Activated naive CD8-positive, alpha-beta T cell treated with anti-CD3 and anti-CD28 coated beads, Interleukin-2, amount 50 U/mL, for 24 hours (primary cell): ENCODE measurements at places on chromosomes 16 and 17.

- no peak for DNase-seq
Measured at GRCh38 chr17:82201498-82201910, 11.1 kb downstream of the CCDC57 start.

GRCh38 chr16:28607116-28607623, 2.7 kb downstream of the SULT1A1 start:
- DNase-seq = no peak

DNA sequence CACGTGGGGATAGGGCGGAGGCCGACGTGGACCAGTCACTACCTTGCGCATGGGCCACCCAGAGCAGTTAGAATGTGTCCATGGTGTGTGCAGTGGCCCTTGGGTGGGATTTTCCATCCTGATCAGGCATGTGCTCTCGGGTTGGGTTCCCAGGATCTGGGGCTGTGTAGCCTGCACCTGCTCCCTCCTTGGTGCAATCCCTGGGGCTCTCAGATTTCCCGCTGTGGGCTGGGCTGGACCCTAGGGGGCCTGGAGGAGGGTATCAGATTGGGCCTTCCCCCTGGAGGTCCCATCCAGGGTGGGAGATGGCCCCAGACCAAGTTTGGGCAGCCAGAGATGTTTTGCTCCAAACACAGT, 1.3 kb downstream of the SMTNL2 start:
- DNase-seq = no peak

GRCh38 chr16:3023415-3023668, 400 bp downstream of the HCFC1R1 start:
- no peak for DNase-seq

- DNase-seq = no peak
Measured at GRCh38 chr17:20214794-20215193, 205.6 kb downstream of the SPECC1 start.

DNA sequence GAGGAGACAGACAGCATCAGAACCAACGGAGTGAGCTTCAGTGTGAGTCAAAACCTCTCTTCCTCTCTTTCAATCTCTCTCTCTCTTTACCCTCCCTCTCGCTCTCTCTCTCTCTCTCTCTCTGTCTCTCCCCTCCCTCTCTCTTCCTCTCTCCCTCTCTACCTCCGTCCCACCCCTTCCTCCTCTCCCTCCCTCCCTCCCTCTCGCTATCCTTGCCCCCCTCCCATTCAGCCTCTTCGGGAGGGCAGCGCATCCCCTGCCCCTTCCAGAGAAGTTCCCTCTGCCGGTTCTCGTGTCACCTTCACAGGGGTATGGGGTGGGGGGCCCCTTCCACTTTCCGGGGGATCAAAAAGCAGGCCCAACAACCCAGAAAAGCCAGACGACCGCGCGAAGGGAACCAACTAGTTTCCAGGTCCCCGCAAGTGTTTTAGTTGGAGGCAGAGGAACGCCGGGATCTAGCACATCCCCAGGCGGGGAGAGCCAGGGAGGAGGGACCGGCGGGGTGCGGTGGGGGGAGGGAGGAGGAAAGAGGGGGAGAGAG, 28.9 kb upstream of the RBFOX1 start:
- no peak for DNase-seq

DNA sequence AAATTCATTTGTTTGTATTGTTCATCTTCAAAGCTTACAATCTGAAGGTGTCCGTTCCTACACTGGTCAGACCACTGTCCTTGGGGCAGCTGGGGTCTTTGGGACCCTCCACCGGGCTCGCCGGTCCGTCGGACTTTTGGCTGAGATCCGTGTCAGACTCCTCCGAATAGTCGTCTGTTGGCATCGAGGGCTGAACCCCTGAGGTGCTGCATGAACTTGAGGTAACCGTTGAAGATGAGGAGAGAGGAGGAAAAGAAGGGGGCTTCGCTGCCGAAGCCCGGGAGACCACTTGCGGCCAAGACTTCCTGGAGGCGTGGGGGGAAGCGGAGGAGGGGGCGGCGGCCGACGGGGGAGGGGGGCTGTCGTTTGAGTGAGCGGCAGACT, 260.8 kb downstream of the ZFHX3 start:
- no peak for DNase-seq

DNA sequence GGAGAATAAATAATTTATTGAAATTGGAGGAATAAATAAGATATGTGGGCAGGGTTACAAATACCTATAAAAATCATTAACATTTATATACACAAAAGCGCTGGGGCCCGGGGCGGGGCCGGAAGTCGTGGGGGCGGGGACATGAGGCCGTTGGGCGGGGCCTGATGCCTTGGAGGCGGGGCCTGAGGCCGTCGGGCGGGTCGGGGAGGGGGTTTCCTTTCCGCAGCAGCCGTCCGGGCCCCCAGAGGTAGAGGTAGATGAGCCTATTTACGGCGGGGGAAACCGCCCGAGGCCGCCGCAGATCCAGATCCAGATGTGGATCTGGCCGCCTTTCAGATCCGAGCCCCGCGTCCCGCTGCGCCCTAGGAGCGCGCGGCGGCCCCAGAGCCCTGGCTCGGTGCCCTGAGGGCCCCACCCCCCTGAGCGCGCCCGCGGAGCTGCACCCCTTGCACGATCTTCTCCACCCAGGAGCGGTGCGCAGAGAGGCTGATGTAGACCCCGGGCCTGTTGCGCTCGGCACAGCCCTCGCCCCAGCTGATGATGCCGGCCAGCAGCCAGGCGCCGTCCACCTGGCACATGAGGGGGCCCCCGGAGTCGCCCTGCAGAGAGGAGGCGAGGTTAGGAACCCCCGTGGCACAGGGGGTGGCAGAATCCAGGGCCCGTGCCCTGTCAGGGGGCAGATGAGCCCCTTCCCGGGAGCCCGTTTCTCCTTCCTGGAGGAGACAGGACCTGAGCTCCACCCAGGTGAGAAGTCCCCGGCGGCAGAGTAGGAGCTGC, 5.1 kb downstream of the PRSS22 start:
- DNase-seq = no peak

DNA sequence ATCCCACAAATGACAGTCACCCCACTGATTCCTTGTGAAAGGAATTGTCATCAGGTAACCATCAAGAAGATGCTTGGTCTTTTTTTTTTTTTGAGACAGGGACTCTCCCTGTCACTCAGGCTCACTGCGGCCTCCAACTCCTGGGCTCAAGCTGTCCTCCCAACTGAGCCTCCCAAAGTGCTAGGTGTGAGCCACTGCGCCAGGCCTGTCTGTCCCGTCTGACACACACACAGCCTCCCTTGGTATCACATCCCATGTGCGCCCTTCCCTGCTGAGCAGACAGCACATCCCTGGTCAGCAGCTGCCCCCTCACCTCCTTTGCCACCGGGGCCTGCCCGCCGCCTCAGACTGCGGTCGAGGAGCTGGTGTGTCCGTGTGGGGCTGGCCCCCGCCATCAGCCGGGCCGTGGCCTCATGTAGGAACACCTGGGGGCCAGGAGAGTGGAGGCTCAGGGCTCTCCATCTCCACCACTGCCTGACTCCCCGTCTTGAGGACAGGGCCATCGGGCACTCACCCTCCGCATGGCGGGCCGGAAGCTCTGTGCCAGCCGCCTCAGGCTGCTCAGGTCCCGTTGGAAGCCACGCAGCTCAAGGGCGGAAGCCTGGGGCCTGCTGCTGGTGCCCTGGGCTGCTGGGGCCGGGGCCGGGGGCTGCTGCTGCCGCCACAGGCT, 23.6 kb downstream of the SREBF1 start:
- DNase-seq = no peak

GRCh38 chr16:19722269-19722952, 4.3 kb downstream of the IQCK start:
- DNase-seq = no peak

- no peak for DNase-seq
Measured at GRCh38 chr17:65799454-65799853, 238.0 kb upstream of the AXIN2 start.

DNA sequence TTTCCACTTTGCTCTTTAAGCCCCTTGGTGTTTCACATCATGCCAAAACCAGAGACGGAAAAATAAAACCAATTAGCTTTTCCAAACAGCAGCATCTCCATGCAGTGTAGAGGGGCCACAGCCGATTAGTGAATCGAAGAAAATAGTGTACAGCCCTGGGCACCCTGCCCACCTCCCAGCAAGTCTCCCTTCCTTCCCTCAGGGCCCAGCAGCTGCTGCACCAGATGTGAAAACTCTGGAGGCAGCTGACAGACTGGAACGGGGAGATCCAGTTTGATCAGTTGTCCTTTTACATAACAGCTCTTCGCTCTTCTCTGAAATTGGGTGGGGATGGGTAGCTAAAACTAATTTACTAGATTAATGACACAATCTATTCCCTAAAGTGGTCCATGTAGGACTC, 19.3 kb downstream of the TMEM11 start:
- no peak for DNase-seq

DNA sequence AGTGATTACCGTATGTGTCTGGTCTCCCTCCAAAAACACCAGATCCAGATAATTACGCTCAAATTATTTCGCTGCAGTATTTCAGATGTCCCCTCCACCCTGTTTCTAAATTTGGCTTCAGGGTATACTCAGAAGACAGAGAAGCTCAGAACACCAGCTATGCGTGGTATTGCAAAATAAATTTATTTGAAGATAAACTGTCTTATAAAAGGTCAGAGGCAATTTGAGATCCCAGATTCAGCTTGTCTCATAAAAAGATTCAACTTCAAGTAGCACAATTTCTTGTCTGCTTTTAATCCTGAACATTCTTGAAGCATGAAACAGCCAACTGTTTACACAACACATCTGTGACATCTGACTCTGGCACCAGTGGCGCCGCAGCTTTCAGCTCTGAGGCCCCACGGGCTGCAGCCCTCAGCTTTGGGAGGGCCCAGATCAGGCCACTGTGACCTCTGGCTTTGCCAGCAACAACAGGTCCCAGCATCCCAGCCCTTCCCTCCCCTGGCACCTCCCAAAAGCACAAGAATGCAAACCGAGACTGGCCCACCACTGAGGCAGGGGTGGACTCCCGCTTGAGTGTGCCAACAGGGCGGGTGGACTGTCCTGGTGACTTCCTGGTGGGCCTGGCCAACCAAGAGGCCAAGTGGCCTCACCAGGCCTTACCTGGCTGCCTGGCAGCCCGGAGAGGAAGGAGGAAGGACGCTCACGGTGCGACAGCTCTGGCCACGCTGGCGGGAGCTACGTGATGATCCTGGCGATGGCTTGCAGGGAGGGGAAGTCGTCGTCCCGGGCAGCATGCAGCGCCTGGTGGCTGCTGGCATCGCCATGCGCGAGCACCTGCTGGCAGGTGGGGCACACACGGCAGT, 8.0 kb downstream of the SYNGR3 start:
- no peak for DNase-seq

DNA sequence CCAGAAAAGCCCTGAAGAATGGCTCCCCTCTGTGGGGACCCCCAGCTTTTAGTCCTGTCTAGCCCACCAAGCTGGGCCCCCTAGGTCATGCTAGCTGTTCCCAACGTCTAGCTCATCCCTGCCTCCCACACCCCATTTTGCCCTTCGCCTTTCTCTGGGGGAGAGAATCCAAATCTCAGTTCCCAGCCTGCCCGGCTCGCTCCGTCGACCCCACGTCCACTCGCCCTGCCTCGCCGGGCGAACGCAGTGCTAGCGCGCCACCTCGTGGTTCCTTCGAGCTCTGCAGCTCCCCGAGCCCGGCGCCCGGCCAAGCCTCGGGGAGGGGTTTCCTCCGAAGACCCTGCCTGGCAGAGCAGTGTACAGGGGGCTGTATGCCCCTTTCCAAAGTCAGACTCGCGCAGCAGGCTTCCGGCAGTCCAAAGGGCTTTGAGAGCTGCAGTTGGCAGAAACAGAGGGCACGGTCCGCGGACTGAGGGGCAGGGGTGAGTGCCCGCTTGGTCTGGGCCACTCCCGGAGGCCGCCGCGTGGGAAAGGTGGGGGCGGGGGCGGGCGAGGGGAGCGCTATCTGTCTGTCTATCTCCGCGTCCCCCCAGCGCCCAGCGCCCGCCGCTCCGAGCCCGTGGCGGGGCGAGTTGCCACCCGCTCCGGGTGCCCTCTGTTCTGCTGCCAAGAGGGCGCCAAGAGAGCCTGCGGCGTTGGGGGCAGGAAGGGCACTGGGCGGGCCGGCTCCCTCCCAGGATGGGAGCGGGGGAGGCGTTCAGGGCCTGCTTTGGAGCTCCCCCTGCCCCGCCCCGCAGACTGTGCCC, 1.7 kb upstream of the DLX3 start:
- DNase-seq = peak; percentile 79

- DNase-seq = no peak
Measured at GRCh38 chr17:1930337-1930645, 94.8 kb downstream of the RTN4RL1 start.

DNA sequence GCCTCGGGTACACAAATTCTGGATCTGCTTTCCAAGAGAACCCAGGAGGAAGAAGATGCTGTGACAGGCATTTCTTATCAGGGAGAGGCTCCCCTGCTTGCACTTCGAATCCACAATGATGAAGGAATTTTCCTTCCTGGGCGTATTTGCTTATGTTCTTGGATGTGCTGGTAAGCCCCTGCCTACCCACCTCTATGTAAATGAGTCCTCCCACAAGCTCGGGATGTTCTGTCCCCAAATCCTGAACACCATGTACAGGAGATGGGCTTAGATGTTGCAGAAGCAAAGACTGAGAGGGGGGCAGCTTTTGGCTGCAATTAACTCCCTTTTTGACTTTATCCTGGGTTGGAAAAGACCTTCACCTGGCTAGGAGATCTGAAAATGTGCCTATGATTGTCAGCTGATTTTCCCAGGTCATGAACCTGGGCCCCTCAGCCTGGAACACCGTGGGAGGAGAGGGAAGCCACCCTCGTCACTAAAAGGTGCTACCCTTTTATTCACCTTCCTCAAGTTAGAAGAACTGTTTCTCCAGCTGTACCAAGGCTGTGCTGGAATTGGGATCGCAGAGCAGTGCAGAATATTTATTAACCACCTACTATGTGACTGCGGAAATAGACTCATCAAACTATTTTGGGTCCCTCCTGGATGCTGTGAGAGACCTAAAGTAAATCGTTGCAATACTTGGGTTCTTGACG, 150.1 kb downstream of the RBFOX1 start:
- no peak for DNase-seq

DNA sequence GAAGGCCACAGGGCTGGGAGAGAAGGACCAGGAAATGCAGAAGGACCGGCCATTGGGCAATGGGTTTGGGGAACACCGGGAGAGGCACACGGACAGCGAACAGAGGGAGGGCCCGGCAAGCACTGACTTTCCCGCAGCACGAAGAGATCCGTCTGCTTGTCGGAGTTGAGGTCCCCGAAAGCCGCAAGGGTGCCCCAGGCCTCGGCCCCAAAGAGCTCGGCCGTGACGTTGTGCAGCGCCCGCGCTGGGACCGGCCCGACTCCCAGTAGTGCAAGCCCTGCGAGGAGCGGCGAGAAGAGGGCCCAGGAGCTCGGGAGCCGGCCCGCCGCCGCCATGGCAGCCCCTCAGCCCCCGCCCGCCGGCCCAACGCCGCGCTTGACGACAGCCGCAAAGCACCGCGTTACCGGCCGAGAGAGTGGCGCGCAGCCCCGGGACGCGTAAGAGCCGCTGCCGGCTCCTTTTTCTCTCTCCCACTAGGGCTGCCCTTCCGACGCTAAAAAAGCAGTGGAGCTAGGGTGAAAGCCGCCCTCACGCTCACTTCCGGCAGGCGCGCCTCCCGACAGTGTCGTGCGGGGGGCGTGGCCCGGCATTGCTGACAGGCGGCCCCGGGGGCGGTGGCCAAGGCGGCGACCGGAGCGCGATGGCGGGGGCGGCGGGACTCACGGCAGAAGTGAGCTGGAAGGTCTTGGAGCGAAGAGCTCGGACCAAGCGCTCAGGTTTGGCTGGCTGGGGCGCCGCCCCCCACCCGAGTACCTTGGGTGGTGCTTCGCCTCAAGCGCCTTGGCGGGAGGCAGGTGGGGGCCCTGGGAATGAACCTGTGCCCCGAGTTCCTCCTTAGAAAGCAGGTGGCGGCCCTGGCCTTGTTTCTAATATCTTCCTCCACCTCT, at the start of the genes ITFG1 and PHKB:
Gene ITFG1, minus strand, starts transcription at position 353 of the 887 bp plus-strand sequence. Its CDS starts 18 bp downstream, at position 335.
Gene PHKB, plus strand, starts transcription at position 621 of the 887 bp plus-strand sequence. Its CDS starts 20 bp downstream, at position 641.
- peak; percentile 95 for DNase-seq

GRCh38 chr16:87740441-87740840, 25.3 kb downstream of the KLHDC4 start:
- no peak for DNase-seq

GRCh38 chr17:29624586-29624985, 1.9 kb upstream of the CORO6 start:
- no peak for DNase-seq
